ENCODE measurements at places on chromosomes 4 and X. TPM values are rescaled to one million over a fixed set of nuclear protein-coding genes. Genes with fewer than 3 reads are reported as not detected.

- no peak for DNase-seq
Observed at GRCh38 chrX:107579956-107580355, 48.4 kb upstream of the PRPS1 start.

The UNC5C gene
- total RNA-seq, result 2.8 TPM

DNA sequence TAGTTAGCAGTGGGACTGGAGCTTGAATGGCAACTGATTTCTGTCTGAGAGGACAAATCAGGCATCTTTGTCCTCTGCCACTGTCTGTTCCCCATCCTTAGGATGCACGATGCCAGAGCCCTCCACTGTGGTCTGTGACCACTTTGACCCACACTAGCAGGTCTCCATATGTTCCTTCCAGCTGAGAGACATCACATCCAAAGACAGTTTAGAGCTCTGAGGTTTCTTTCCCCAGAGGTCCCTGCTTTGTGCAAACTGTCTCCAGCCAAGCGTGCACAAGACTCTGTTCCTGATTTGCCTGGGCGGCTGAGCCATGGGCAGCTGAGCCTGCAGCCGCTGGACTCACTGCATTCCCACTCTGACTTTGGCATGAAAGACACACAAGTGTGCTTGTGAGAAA, 98.0 kb downstream of the PTTG2 start:
- no peak for DNase-seq

- no peak for DNase-seq
Observed at GRCh38 chr4:124435274-124435950, 277.1 kb downstream of the ANKRD50 start.

- no peak for DNase-seq
Observed at GRCh38 chrX:9519546-9520216, 54.8 kb downstream of the TBL1X start.

Measured in kidney epithelial cell (primary cell).